GM23248 (cell line): ENCODE measurements at places on chromosomes 12 and 14. TPM values are rescaled to one million over a fixed set of nuclear protein-coding genes. Genes with fewer than 3 reads are reported as not detected.

The DNAH10 gene
- polyA plus RNA-seq: 0.32 and 0.44 TPM in 2 replicates

The ITPR2 gene
- polyA plus RNA-seq: 3.6 and 5.0 TPM in 2 replicates

The RNASE3 gene
- not detected in 2 replicates for polyA plus RNA-seq

The TOGARAM1 gene
- 8.7 and 10.5 TPM in 2 replicates for polyA plus RNA-seq

The SMCO3 gene
- polyA plus RNA-seq: not detected in 2 replicates

The TPPP2 gene
- not detected in 2 replicates for polyA plus RNA-seq

The WDR89 gene
- polyA plus RNA-seq: 7.0 and 8.5 TPM in 2 replicates

The BIN2 gene
- not detected in 2 replicates for polyA plus RNA-seq
